Hair follicle dermal papilla cell (primary cell): ENCODE measurements at places on chromosomes 7 and 10. TPM values are rescaled to one million over a fixed set of nuclear protein-coding genes. Genes with fewer than 3 reads are reported as not detected.

TMEM184A gene
- 0.36 and 0.49 TPM in 2 replicates for total RNA-seq

STAMBPL1 gene
- total RNA-seq = 22.7 and 30.5 TPM in 2 replicates

TLX1 gene
- total RNA-seq = not detected in 2 replicates

MBL2 gene
- not detected in 2 replicates for total RNA-seq

CTTNBP2 gene
- total RNA-seq = 0.32 and 0.49 TPM in 2 replicates

TAS2R41 gene
- 0.49 TPM in 1 of 2 replicates, not detected in the other for total RNA-seq

POU6F2 gene
- total RNA-seq = not detected in 2 replicates

CADPS2 gene
- total RNA-seq = 15.3 and 24.5 TPM in 2 replicates
